ENCODE measurements at places on chromosomes 2 and 18.

GRCh38 chr2:222451224-222451674, 26.9 kb downstream of the SGPP2 start:
- DNase-seq: no peak

- DNase-seq: no peak
Measured at GRCh38 chr2:6183226-6183625, 491.0 kb downstream of the SOX11 start.

- no peak for DNase-seq
Measured at GRCh38 chr2:148660999-148661398, 16.4 kb downstream of the EPC2 start.

DNA sequence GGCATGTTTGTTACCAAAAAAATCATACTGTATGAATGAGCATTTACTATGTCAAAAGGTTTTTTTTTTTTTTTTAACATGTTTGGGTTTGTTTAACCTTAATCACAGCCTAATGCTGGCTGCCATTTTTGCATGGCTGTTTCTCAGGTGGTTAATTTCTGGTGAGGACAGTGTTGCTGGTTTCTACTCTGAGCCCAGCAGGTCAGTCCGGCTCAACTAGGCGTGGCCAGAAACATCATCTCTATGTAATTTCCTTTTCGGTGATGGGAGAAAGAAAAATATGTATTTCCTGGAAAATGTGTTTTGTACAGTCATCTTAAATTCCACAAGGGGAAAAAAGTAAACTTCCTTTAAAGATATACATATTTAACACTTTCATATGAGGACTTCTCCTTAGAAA, 24.9 kb upstream of the BZW1 start:
- no peak for DNase-seq

DNA sequence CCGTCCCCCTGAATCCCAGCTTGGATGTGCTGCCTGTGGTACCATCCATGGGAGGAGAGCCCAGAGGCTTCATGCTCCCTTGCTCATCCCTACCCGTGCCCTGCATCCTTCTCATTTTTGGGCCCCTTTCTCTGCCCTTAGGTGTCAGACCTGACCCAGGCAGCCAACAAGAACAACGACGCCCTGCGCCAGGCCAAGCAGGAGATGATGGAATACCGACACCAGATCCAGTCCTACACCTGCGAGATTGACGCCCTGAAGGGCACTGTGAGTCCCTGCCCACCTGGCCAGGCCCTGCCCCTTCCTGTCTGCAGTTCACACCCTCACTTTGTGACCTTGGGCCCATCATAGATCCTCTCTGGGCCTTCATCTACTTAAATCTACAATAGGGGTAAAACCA, 2.5 kb downstream of the DES start:
- DNase-seq: no peak

GRCh38 chr18:75937306-75937705, 509.8 kb upstream of the SMIM21 start:
- no peak for DNase-seq

DNA sequence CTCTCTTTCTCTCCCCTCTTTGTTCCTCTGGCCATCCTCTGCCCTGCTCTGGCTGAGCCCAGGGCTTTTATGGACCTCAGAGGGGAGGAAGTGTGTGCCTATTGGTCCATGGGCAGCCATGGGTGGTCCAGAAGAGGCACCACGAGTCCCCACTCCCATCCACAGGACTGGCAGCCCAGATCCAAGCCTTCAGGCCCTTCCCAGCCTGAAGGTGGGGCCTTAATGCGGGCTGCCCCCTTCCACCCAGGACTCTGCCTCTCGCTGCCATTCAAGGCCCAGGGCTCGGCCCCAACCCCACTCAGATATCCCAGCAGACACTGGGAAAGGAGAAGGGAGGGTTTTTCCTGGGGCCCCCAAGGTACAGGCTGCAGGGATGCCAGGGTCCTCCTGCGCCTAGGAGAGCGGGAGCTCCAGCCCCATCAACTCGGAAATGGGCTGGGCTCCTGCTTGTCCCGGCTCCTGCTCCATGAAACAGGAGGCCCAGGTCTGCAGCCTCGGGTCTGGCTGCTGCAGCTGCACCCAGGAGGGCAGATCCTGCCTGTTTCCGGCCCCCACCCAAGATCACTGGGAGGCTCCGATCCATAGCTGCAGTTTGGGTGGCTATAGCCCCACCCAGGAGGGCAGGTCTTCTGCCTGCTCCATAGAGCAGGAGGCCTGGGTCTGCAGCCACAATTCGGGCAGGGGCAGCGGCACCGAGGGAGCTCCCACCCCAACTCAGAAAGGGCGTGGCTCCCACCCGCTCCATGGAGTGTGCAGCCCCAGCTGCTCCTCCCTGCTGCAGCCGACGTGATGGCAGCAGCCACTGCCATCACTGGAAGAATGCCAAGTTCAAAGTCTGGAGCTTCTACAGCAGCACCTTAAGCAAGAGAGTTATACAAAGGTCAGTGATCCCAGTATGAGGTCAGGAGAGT, 116.6 kb upstream of the RBBP8 start:
- no peak for DNase-seq

- no peak for DNase-seq
Measured at GRCh38 chr2:237195396-237196120, 109.9 kb downstream of the COPS8 start.

GRCh38 chr18:23049698-23050373, 85.4 kb upstream of the CABLES1 start:
- no peak for DNase-seq

DNA sequence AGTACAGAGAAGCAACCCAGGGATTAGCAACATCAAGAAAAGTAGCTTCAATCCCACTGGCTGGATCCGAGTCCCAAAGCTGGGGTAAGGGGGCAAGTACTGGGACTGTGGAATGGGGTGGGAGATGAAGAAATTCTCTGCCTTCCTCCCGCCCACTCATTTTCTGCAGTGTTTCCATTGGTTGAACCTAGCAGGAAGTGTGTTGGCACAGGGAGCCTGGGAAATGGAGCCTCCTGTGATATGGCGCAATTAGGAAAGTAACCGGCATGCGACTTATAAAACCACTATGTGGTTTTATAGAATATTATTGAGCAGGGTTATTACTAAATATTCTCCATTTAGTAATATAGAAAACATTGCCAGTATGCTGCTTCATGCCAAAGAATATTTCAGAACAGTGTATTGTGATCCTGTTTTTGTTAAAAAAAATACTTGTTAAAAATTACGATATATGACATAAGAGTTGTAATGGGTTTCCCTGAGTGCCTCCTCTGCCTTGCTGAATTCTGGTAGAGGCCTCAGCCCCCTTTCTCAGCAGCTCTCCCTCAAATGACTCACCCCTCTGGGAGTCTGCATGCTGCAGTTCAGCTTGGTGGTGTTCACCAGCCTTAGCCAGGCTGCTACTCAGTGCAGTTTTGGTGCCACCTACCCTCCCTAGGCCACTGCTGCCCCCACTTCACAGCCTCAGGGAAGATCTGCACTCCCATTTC, 60.5 kb downstream of the HK2 start:
- no peak for DNase-seq

DNA sequence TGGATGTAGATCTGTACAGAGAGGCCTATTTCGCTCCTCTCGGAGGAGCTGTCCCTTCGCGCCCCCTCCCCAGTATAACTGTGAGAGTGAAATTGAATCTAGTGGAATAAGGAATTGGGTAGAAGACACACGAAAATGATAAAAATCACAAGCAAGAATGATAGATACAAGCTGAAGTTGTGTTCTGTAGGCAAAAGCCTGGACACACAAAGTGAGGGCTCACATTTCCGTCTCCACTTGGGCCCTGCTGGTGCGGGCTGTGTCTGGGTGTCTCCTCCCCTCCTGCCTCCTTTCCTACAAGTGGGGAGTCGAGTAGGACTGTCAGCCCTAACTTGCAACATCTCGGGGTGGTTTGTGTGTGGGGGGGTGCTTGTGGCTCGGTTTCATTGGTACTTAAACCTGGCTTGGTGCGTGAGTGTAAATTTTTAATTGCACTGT, 457 bp upstream of the SP9 start:
- no peak for DNase-seq

- no peak for DNase-seq
Measured at GRCh38 chr2:27021253-27022049, 11.3 kb upstream of the TMEM214 start.

Data from activated CD8-positive, alpha-beta memory T cell treated with anti-CD3 and anti-CD28 coated beads for 4 hours (primary cell).